ENCODE measurements at places on chromosomes 13 and 19.

DNA sequence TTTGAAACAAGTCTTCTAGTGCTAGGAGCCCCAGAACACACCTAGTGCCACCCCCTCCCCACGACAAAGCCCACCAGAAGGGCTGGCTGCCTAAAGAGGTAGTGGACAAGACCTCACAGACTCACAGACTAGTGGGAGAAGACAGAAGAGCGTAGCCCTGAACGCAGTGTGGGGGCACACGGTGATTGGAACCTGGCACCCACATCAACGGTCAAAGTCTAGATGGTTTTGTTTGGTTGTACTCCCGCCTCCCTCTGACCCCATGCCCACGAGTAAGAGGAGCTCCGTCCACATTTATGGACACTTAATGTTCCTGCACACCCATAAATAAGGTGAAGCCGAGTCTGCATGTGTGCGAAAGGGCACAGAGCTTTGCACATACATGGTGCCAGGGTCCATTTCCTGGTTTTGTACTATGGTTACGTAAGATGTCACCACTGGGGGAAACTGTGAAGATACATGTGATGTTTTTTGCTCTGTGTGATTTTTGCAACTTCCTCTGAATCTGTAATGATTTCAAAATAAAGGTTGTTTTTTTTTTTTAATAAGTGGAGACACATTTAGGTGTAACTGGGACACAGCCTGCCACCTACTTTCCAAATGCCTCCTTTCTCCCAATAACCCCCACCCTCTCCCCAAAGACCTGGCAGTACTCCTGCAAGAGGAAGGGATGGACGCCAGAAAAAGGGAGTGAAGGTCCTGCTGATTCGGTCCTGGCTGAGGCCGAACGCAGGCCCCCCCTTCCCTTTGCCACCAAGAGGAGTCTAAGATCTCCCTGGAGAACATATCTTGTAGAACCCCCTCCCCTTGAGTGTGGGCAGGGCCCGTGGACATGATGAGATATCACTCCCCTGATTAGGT is 72.8 kb downstream of the GNG7 start:
- no peak for DNase-seq

- DNase-seq, result no peak
These were observed 29.0 kb downstream of the EXOSC8 start for GRCh38 chr13:37029617-37030016.

DNA sequence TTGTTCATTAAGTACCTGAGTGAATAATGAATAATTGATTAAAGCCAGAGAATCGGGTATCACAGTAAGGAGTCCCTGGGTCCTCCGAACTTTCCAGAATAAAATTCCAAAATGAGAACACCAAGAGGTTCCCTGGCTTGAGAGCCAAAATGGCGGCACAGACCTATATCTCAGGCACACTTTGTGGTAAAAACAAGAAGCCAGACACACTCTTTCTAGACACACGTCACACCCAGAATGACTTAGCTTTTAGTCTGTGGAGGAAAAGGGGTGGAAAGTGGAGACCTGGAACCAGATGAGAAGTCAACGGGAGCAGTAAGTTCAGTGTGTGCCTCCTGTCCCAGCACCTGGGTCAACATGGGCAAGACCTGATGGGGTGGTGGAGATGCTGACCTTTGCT is 8.4 kb downstream of the ARL11 start:
- DNase-seq, result no peak

DNA sequence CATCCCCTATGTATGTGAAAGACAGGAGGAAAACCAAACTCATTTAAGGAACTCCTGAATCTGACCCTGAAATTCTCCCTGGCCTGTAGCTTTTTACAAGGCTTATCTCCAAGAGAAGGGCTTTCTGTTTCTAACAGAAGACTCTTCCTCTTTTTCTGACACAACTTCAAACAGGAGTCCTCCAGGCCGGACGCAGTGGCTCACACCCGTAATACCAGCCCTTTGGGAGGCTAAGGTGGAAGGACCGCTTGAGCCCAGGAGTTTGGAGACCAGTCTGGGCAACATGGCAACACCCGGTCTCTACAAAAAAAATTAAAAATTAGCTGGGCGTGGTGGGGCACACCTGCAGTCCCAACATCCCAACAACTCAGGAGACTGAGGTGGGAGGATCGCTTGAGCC is 41.9 kb downstream of the CARS2 start:
- DNase-seq, result no peak

- no peak for DNase-seq
These were observed 57.9 kb downstream of the KCTD12 start for GRCh38 chr13:76828316-76828741.

- no peak for DNase-seq
These were observed 15.5 kb downstream of the PGLS start for GRCh38 chr19:17526922-17527321.

DNA sequence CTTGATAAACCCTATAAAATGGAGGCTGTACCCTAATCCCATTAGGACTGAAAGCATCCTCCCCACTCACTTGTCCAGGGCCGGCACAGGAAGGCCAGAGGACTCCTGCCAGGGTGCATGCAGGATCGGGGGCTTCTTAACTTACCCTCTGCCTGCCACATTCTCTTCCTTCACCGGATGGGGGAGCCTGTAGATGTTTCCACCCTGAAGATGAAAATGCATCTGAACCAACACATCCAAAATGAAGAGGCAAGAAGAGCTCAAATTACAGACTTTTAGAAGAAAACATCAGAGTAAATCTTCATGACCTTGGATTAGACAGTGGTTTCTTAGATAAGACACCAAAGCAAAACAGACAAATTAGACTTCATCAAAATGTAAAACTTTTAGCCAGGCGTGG is 25.9 kb upstream of the NAPA start:
- DNase-seq, result no peak

DNA sequence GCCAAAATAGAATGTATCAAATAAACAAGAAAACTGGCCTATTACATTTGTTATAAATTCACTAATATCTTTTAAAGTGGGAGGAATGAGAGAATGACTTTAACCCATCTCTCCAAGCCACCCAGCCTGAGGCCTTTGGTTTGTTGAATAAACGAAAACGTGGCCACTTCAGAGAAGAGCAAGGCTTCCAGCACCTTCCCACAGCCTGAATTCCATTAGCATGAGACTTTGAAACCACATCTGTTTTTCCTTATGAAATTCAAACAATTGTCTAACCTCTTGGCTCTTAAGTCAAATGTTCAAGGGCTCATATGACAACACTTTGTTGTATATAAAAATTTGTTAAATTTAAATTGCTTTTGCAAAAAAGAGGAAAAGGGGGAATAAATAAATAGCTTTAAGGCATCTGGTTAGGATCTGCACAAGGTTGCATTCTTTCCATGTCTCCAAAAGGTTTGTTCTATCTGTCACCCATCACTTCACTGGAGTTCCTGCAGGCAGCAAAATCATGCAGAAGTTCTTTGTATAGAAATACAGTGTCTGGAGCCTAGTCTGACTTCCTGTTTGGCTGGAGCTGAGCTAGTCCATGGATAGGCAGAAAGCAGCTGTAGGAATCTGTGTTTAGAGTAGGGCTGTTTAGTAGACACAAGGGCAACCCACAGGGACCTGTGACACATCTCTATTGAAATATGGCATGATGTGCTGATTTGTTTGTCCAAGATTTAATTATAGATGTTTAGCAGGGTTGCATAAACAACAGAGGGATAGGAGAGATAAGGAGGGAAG is 502.3 kb downstream of the KCTD12 start:
- no peak for DNase-seq

GRCh38 chr19:49824662-49825061 is 6.6 kb downstream of the MED25 start:
- no peak for DNase-seq

DNA sequence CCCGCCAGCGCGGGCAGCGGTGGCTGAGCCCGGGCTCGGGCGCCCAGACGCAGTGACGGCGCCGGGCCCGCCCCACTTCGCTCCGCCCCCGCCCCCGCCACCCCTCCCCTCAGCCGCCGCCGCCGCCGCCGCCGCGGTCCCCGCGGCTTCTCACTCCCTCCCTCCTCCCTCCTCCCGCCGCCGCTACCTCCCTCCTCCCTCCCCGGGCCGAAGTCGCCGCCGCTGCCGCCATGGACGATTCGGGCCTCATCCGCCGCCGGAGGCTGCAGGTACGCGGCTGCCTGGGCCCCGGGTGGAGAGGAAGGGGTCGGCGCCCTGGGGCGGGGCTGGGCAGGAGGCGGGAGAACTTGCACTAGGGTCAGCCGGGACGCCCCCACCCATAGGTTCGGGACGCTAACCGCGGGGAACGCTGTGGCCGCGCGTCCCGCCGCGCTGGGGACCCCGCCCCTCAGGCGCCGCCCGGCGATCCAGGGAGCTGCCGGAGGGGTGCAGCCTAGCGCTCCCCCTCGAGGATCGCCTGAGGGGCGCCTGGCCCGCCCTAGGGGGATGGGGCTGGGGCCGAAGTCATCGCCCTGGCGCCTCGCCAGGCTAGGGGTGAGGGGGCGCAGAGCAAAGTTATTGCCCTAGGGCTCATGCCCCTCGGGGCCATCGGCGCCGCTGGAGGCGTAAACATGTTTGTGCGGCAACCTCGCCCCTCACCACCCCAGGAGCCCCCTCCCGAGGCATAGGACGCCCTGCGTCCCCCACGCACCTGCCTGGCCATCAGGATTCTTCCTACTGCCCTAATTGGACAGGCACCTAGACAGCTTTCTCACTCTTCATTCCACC is 427 bp downstream of the RTBDN start:
- DNase-seq, result no peak

GRCh38 chr19:32018014-32018413 is 327.4 kb upstream of the ZNF507 start:
- DNase-seq, result no peak

GRCh38 chr13:82827724-82828123 is 1054.5 kb downstream of the SLITRK1 start:
- DNase-seq, result no peak

GRCh38 chr13:48595431-48596429 is 58.0 kb upstream of the CYSLTR2 start:
- DNase-seq, result peak; percentile 80

- peak; percentile 62 for DNase-seq
These were observed 697 bp downstream of the FCGRT start for GRCh38 chr19:49512970-49513745.

Measured in body of pancreas (tissue), 4 donors.